Psoas muscle (tissue), 8 donors: ENCODE measurements at places on chromosomes 5 and 9. TPM values are rescaled to one million over a fixed set of nuclear protein-coding genes. Genes with fewer than 3 reads are reported as not detected.

PCDHGA1 gene
- polyA plus RNA-seq, result 0.56 TPM

DNA sequence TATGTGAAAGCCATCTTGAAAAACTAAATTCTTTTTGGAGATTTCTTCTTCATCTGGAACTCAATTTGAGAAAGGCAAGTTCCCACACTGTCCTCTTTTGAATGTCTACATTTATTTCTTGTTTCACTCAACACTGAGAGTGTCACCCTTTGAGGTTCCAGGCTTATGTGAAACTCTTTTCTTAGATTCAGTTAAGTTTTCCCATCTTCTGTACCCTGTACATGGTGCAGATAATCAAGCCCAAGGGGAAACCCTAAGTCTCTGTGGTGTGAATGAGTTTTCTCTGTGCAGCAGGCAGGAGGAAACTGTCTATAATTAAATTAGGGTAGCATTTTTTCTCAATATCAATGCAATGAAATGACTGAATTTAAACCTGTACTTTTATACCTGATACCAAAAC, 72.3 kb upstream of the PRLR start:
- DNase-seq, result no peak

DNA sequence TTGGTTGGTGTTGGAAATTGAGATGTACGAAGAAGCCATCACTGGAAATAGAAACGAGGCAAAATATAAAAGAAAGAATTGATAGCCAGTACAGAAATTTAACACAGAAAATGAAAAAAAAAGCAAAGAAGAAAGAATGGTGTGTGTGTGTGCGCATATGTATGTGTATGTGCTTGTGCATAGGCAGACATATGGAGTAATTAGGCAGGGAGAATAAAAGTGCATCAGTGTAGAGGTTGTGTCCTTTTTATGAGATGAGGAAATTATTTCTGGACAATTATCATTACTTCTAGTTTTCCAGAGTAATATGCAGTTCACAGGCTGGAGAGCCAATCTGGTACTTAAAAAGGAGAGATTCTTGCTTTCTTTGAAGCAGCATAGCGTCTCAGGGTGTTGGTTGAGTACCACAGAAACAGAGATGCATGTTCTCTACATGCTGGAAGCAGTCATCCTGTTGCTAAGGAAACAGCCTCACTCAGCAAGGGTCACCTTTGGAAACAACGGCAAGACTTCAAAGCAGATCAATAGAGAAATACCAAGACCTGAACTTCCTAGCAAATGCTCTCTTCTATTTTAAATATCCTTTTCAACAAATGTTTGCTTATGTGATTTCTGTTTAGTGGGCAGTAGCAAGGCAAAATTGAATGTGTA, 172.7 kb downstream of the TAF11L14 start:
- DNase-seq, result no peak

GRCh38 chr9:84538879-84539278, 130.7 kb upstream of the NTRK2 start:
- no peak for DNase-seq

CCL21 gene
- 3.1 TPM for polyA plus RNA-seq

- DNase-seq, result no peak
These were observed 19.5 kb downstream of the B4GALT1 start for GRCh38 chr9:33147416-33148169.

PFN3 gene
- not detected for polyA plus RNA-seq

PCDHGA5 gene
- polyA plus RNA-seq, result 0.07 TPM

- no peak for DNase-seq
These were observed 95.1 kb downstream of the HRH2 start for GRCh38 chr5:175752826-175753535.

- DNase-seq, result no peak
These were observed 214.7 kb downstream of the DENND1A start for GRCh38 chr9:123715258-123715657.

PLAC8L1 gene
- 0.16 TPM for polyA plus RNA-seq

ADAMTSL2 gene
- 0.29 TPM for polyA plus RNA-seq

DNA sequence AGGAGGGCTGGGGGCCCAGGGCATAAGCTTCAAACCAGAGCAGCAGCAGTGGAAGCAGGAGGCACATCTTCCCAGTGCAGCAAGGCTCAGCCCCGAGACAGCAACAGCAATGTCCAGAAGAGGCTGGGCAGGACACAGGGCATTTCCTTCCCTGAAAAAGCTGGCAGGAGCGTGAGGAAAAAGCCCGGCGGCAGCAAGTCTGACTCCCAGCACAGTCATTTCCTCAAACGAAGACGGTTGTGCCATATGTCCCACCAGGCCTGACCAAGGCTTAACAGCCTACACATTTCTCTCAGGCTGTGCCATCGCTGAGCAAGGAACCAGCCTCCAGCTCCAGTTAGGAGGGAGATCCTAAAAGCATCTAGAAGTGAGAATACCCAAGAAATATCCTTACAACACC, 74.5 kb downstream of the APTX start:
- DNase-seq, result no peak

ZBTB34 gene
- 2.0 TPM for polyA plus RNA-seq

DNA sequence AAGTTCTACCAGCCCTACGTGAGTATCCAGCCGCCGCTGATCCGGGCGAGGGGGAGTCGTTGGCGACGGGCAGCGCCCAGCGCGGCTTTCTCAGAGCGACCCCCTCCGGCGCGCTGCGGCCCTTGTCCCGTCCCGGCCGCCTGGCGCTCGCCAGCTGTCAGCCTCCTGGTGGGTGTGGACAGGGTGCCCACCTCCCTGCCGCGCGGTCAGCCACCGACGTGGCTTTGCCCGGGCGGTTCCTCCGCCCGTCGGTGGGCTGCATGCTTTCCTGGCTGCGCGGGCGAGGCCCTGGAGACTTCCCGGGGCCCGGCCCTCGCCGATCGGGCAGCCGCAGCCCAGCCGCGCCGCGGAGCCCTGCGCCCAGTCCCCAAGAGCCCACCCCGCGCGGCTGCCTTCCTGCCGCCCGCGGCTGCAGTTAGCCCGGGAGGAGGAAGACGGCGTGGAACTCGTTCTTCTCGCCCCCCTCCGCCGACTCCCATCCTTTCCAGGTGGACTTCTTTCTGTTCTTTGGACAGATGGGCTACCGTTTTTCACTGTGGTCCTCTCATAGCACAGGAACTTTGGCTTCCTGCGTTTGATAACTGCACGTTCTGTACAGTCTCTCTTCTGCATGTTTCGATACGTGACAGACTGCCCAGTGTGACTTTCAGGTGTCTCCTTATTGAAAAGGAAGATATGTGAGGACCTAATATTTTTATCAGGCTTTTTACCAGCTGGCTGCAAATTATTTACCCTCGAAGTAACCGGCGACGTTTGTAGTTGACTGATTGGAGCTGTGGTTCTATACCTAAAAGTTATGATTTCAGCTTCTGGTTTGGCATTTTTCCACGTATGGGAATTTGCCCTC, 577 bp downstream of the AP3S1 start:
- no peak for DNase-seq

DNA sequence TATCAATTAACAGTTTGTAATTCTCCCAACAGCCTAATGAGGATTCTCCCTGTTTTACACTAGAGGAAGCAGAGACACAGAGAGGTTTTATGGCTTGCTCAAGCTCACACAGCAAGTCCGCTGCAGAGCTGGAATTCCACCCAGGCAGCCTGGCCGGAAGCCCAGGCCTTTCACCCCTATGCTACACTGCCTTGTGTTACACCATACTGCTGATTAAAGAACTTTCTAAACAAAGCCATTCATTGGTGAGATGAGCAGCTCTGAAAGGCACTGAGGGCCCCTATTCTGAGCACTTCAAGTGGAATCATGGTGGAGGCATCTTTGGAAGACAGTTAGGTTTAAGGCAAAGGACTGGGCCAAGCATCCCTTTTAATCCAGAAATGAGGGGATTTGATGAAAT, 14.7 kb upstream of the LARP1 start:
- DNase-seq, result peak; percentile 68

HACD4 gene
- polyA plus RNA-seq, result 0.16 TPM

FOXD4L6 gene
- polyA plus RNA-seq, result not detected

ELOVL7 gene
- polyA plus RNA-seq, result 0.20 TPM

- DNase-seq, result no peak
These were observed 99.2 kb downstream of the ARRDC3 start for GRCh38 chr5:91283899-91284298.

- DNase-seq, result no peak
These were observed 18.0 kb downstream of the POLR1E start for GRCh38 chr9:37503736-37504135.

DNA sequence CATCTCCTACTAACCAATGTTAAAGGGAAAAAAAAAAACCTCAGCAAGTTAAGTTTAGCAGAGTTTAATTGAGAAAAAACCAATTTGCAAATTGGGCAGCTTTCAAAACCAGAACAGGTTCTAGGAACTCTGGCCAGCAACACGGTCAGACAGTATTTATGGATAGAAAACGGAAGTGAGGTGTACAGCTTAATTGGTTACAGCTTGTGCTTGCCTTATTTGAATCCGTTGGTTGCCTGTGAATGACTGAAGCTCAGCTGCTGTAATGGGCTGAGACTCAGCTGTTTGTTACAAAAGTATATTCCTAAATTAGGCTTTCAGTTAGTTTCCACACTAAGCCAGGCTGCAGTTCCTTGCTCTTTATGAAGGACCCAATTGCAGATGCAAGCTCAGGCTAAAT, 217.0 kb downstream of the SREK1 start:
- no peak for DNase-seq

DNA sequence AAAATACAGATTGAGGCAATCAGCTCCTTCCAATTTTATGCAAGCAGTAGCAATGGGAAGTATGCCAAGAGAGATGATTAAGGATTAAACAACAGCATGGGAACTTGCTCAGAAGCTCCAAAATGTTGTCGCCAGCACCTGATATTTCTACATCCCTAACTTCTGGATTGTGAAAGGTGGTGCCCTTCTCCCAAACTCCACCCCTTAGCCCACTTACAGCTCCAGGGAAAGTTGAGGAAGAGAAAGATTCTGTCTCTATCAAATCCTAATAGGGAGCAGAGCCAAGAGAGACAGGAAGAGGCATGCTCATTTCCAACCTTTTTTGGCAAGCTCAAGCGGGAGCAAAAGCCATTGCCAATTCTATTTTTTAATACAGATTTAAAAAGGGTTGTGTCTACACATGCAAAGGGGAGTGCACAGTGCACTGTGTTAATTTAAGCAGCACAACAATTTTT, 92.4 kb upstream of the NR3C1 start:
- no peak for DNase-seq

DNA sequence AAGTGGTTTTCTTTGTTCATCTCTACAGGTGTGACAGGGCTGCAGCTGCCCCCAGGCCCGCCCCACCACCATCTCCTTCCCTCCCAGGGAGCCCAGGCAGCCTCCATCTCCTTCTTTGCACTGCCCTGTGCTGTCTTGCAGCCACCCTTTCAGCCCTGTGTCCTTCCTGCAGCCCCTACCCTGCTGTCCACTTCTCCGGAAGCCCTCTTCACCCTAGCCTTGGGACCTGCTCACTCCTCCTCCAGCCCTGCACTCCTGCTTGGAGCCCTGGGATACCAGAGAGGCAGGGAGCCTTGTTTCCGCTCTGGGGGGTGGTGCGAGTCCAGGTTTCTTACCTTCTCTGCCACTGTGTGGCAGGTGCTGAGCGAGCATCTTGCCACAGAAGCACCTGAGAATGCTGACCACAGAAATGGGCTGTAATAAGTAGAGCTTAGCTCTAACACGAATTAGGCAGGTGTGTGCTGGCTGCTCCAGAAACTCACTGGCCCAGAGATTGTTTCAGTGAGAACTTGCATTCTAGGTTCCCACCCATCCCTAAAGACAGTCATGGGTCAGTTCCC, 51.3 kb upstream of the GADD45G start:
- DNase-seq, result no peak

THOC3 gene
- 15.0 TPM for polyA plus RNA-seq

BNC2 gene
- polyA plus RNA-seq, result 3.4 TPM

NPR3 gene
- polyA plus RNA-seq, result 1.8 TPM

DNA sequence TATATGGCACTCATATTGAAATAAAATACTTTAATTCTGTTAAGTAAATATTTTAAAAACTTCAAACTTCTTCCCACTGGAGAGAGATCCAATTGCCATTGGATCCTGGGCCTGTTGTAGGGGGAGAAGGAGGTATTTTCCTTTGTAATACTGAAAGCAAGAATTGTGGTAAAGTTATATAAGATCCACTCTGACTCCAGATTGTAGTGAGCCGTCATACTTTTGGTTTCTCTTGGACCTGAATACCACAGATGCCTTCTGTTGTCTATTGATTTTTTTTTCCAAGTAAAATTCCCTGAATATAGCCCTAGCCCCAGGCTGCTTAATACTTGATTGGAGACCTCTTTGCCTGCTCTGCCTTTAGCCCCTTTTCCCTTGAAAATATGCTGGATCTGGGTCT, 86.9 kb downstream of the ATG10 start:
- DNase-seq, result no peak

GRCh38 chr5:146947181-146947941, 68.8 kb upstream of the PPP2R2B start:
- no peak for DNase-seq

LRRC26 gene
- not detected for polyA plus RNA-seq

- no peak for DNase-seq
These were observed 88.9 kb downstream of the PCSK5 start for GRCh38 chr9:75979362-75979761.

- no peak for DNase-seq
These were observed 323.8 kb upstream of the ARRDC3 start for GRCh38 chr5:91706785-91707520.

DNA sequence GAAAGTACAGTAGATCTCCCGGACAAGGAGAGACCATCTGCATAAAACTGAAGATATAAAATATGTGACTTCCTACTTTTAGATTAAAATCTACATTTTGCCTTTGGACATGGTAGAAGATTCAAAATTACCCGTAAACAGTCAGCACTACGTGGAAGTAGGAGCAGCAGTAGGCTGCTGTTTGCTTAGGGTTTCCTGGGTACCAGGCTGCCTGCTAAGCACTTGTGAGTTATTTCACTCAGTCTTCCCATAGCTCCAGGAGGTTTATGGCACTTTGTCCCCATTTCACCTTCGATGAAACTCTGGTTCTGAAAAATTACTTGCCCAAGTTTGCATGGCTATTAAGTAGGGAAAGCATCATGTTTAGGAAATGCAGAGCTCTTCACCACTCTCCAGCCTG, 92.6 kb downstream of the STK32A start:
- no peak for DNase-seq

GRCh38 chr5:94776167-94776566, 157.7 kb downstream of the SLF1 start:
- DNase-seq, result no peak

SPATA31A7 gene
- polyA plus RNA-seq, result not detected

NLN gene
- 11.4 TPM for polyA plus RNA-seq
